Cardiac muscle cell (in vitro differentiated cells and primary cell): ENCODE measurements at places on chromosomes 3 and 15. TPM values are rescaled to one million over a fixed set of nuclear protein-coding genes. Genes with fewer than 3 reads are reported as not detected.

The NTRK3 gene
- 3.3 and 7.8 TPM in 2 replicates for polyA plus RNA-seq

The TRPM1 gene
- polyA plus RNA-seq: not detected in 2 replicates

- H3K4me1 ChIP-seq: no peaks in the 10 kb centered on the region
- H3K27me3 ChIP-seq: no peaks in the 10 kb centered on the region
- no peak overlapping the region for H3K4me3 ChIP-seq
- DNase-seq: no peak
- no peaks in the 10 kb centered on the region for H3K36me3 ChIP-seq
- no peak overlapping the region for H3K27ac ChIP-seq
These were observed 32.4 kb upstream of the CDV3 start for GRCh38 chr3:133540896-133541674.

DNA sequence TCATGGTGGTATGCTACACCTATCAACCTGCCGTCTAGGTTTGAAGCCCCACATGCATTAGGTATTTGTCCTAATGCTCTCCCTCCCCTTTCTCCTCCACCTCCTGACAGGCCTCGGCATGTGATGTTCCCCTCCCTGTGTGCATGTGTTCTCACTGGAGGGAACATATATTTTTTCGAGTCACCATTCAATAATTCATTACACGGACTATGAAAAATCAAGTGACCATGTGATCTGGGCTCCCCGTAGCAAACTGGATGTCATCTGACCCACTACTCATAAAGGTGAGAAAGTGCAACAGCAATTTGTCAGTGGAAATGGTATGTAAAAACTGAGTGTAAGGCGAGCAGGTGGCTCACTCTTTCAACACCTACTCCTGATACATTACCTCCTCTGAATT lies 224.3 kb upstream of the RASGRP1 start:
- DNase-seq: no peak
- no peaks in the 10 kb centered on the region for H3K36me3 ChIP-seq
- H3K27me3 ChIP-seq: no peaks in the 10 kb centered on the region

DNA sequence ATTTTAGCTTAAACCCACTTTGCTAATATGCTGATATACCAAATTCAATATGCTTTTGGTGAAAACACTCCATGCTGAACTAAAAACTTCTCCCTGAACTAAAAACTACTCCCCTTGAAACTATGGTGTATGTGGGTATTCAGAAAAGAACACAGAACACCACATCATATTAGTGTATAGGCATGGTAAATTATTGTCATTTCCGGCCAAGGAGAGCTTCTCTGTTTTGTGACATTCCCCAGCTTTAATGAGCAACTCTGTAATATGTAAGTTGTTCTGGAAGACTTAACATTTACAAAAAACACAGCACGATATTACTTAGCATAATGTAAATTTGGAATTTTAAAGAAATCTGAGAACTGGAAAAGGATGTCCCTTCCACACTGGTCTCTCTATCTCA lies 269.9 kb upstream of the WNT5A start:
- no peaks in the 10 kb centered on the region for H3K36me3 ChIP-seq
- no peak overlapping the region for H3K4me3 ChIP-seq
- DNase-seq: no peak
- peaks cover 19% of the 10 kb centered on the region for H3K4me1 ChIP-seq
- no peaks in the 10 kb centered on the region for H3K27me3 ChIP-seq
- no peak overlapping the region for H3K27ac ChIP-seq

The ZNF80 gene
- polyA plus RNA-seq: not detected in 2 replicates

GRCh38 chr3:50314342-50314741 lies 8.2 kb downstream of the HYAL2 start:
- no peaks in the 10 kb centered on the region for H3K27me3 ChIP-seq
- H3K27ac ChIP-seq: no peak overlapping the region
- no peaks in the 10 kb centered on the region for H3K4me1 ChIP-seq
- H3K36me3 ChIP-seq: peaks cover 19% of the 10 kb centered on the region

The FAM162A gene
- polyA plus RNA-seq: 613 and 642 TPM in 2 replicates
